Activated T-helper 1 cell treated with anti-CD3 and anti-CD28 coated beads, Interleukin-12 subunit alpha, Interleukin-12 subunit beta, Interleukin-2, Interleukin-4 antibody, amounts not matched to agents 30 ng/mL and 10 ng/mL and 1 ng/mL, durations not matched to agents 14 hours and 24 hours and 36 hours (primary cell): ENCODE measurements at places on chromosomes 4 and X. TPM values are rescaled to one million over a fixed set of nuclear protein-coding genes. Genes with fewer than 3 reads are reported as not detected.

DNA sequence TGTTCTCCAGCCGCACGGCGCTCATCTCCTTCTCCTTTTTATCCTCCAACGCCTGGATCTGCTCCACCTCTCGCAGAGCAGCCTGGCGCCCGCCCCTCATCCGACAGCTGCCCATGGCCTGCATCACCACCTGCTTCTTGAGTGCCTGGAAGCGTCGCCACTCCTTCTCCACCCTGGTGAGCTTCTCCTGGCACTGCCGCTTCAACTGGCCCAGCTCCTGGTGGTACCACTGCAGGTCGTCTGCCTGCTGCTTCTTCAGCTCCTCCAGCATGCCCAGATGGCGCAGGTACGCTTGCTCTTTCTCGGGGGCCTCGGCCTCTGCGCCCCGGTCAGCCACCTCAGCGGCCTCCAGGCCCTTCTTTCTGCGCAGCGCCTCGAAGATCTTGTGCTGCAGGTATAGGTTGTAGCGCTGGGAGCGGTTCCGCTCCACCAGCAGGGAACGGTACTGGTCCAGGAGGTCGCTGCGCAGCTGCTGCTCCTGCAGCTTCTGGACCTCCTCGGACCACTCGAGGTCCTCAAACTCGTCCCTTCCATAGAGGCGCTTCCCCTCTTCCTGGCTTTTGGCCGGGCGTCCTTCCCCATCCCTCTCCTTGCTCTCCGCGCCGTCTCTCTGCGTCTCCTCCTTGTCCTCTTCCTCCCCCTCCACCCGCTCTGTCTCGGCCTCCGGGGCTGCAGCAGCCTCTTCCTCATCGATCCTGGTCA, 1.2 kb upstream of the TADA2B start:
- H3K4me3 ChIP-seq: peak overlapping the region; percentile 81
- H3K4me1 ChIP-seq: peaks cover 43% of the 10 kb centered on the region

DNA sequence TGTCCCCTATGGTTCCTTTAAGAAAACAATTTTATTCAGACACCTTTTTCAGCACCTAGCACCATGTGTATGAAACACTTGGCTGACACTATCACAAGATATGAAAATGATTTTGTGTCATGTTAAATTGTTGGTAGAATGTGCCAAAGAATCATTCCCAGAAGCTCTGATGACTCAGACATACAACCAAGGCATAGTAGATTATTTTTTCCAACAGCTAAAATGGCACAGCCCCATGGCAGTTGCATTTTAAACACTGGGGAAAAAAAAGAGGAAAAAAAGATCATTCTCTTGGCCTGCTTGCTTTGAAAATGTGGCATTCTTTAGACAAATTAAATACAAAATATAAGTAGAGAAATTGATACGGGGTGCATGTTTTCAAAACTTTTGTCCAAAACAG, 230.2 kb downstream of the NLGN4X start:
- H3K36me3 ChIP-seq: no peaks in the 10 kb centered on the region
- H3K27me3 ChIP-seq: no peaks in the 10 kb centered on the region
- DNase-seq: no peak
- no peak overlapping the region for H3K27ac ChIP-seq
- no peaks in the 10 kb centered on the region for H3K4me1 ChIP-seq

PCDH7 gene
- not detected in 2 replicates for total RNA-seq

MAGEA2 gene
- not detected in 2 replicates for total RNA-seq

GRCh38 chr4:87931932-87932331, 43.6 kb upstream of the SPP1 start:
- no peak for DNase-seq
- H3K4me1 ChIP-seq: no peaks in the 10 kb centered on the region
- peaks cover 1% of the 10 kb centered on the region for H3K27me3 ChIP-seq

DNA sequence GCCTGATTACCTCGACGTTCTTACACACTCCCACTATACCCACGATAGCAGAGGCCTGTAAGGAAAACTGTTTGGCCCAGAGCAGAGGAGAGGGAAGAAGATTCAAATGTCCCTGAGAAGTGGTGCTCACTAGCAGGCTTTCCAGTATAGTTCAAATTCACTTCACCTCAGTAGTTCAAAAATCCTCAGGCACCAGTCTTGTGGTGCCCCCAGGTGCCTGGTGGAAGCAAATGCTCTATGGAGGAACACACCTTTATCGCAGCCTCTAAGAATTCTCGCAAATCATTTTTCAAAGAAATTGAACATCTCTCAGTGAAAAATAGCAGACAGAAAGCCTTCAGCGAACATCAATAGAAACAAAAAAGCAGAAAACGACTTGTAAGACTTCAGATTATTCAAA, 12.2 kb upstream of the MTMR1 start:
- no peak overlapping the region for H3K27ac ChIP-seq
- no peaks in the 10 kb centered on the region for H3K36me3 ChIP-seq
- peaks cover 5% of the 10 kb centered on the region for H3K4me1 ChIP-seq
- H3K27me3 ChIP-seq: peaks cover 2% of the 10 kb centered on the region
- H3K4me3 ChIP-seq: no peak overlapping the region
- no peak for DNase-seq

DMRTC1 gene
- not detected in 2 replicates for total RNA-seq

- peak overlapping the region; percentile 73 for H3K4me3 ChIP-seq
- H3K36me3 ChIP-seq: peaks cover 10% of the 10 kb centered on the region
- no peaks in the 10 kb centered on the region for H3K27me3 ChIP-seq
- H3K4me1 ChIP-seq: peaks cover 52% of the 10 kb centered on the region
- peak overlapping the region; percentile 95 for H3K27ac ChIP-seq
- no peak for DNase-seq
Measured at GRCh38 chr4:122687531-122688061, 44.9 kb upstream of the BBS12 start.

KIT gene
- 0.17 and 0.41 TPM in 2 replicates for total RNA-seq

CFAP99 gene
- total RNA-seq: not detected in 2 replicates

GRCh38 chr4:5399790-5400421, 308.5 kb downstream of the EVC2 start:
- no peak overlapping the region for H3K27ac ChIP-seq
- H3K4me3 ChIP-seq: no peak overlapping the region
- no peaks in the 10 kb centered on the region for H3K4me1 ChIP-seq
- no peaks in the 10 kb centered on the region for H3K36me3 ChIP-seq
- H3K27me3 ChIP-seq: no peaks in the 10 kb centered on the region
- no peak for DNase-seq

- no peak overlapping the region for H3K27ac ChIP-seq
- H3K4me1 ChIP-seq: peaks cover 20% of the 10 kb centered on the region
- DNase-seq: no peak
- no peak overlapping the region for H3K4me3 ChIP-seq
- no peaks in the 10 kb centered on the region for H3K27me3 ChIP-seq
Measured at GRCh38 chrX:110245011-110245410, 72.9 kb downstream of the AMMECR1 start.

RAB9B gene
- total RNA-seq: 0.18 and 0.37 TPM in 2 replicates

DNA sequence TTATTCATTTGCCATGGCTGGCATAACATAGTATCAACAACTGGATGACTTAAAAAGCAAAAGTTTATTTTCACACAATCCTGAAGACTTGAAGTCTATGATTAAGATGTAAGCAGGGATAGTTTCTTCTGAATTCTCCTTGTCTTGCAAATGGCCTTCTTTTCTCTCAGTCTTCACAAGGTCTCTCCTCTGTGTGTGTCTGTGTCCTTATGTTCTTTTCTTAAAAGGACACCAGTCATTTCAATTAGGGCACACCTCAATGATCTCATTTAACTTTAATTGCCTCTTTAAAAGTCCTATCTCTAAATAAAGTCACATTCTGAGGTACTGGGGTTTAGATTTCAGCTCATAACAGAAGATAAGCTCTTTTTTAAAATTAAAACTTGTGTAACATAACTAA, 399.7 kb downstream of the PABPC4L start:
- no peak overlapping the region for H3K27ac ChIP-seq
- H3K4me3 ChIP-seq: no peak overlapping the region
- no peaks in the 10 kb centered on the region for H3K27me3 ChIP-seq
- no peaks in the 10 kb centered on the region for H3K36me3 ChIP-seq
- H3K4me1 ChIP-seq: no peaks in the 10 kb centered on the region
- no peak for DNase-seq

DNA sequence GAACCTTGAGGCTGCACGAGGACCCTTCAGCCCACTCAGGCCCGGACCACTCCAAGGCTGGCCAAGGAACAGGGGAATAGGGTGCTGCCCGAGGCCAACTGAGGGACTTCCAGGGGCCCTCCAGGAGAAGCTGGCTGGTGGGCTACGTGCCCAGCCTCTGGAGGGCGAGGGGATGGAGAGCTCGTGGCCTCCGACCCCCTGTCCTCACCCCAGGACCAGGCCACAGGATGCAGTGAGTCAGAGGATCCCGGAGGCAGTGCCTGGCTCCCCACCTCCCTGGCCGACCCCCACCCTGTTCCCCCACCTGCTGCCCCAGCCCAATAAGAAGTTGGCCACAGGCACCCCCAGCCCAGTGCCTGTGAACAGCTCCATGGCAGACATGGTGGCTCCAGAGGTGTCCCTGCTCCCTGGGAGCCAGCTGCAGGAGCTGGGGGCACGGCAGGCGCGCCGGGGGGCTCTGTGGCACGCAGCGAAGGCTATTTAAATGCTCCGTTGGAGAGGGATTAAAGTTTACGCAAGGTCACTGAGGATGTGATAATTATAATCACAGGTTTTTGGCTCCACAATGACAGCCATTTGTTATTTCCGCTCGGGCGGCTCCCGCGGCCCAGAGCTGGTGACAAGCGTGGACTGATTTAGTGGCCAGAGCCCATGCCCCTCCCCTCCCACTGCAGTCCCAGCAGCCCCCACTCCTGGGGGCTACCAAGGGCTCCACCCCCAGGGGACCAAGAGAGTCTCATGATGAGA, 95.7 kb upstream of the NKX1-1 start:
- H3K36me3 ChIP-seq: no peaks in the 10 kb centered on the region
- no peaks in the 10 kb centered on the region for H3K27me3 ChIP-seq
- H3K27ac ChIP-seq: no peak overlapping the region

- H3K4me3 ChIP-seq: peak overlapping the region; percentile 89
- DNase-seq: no peak
- H3K4me1 ChIP-seq: peaks cover 22% of the 10 kb centered on the region
- no peak overlapping the region for H3K27ac ChIP-seq
- H3K27me3 ChIP-seq: no peaks in the 10 kb centered on the region
- H3K36me3 ChIP-seq: peaks cover 11% of the 10 kb centered on the region
Measured at GRCh38 chrX:51894697-51895336, 1.4 kb downstream of the MAGED1 start.

- H3K4me3 ChIP-seq: no peak overlapping the region
- H3K27me3 ChIP-seq: no peaks in the 10 kb centered on the region
- H3K4me1 ChIP-seq: no peaks in the 10 kb centered on the region
- no peaks in the 10 kb centered on the region for H3K36me3 ChIP-seq
Measured at GRCh38 chrX:2566055-2566454, 65.3 kb upstream of the DHRSX start.

EIF1AX gene
- 107 TPM in 2 replicates for total RNA-seq

GRCh38 chr4:122759639-122760310, 27.3 kb downstream of the BBS12 start:
- no peak overlapping the region for H3K27ac ChIP-seq
- H3K36me3 ChIP-seq: peaks cover 4% of the 10 kb centered on the region
- no peak overlapping the region for H3K4me3 ChIP-seq
- peaks cover 14% of the 10 kb centered on the region for H3K27me3 ChIP-seq
- DNase-seq: no peak

GLRB gene
- not detected in 2 replicates for total RNA-seq

SPOCK3 gene
- not detected in 2 replicates for total RNA-seq

- H3K36me3 ChIP-seq: peaks cover 26% of the 10 kb centered on the region
- no peak for DNase-seq
- no peaks in the 10 kb centered on the region for H3K27me3 ChIP-seq
- no peak overlapping the region for H3K4me3 ChIP-seq
- H3K27ac ChIP-seq: peak overlapping the region; percentile 52
- peaks cover 38% of the 10 kb centered on the region for H3K4me1 ChIP-seq
Measured at GRCh38 chr4:102789317-102789717, 28.5 kb upstream of the MANBA start.

DNA sequence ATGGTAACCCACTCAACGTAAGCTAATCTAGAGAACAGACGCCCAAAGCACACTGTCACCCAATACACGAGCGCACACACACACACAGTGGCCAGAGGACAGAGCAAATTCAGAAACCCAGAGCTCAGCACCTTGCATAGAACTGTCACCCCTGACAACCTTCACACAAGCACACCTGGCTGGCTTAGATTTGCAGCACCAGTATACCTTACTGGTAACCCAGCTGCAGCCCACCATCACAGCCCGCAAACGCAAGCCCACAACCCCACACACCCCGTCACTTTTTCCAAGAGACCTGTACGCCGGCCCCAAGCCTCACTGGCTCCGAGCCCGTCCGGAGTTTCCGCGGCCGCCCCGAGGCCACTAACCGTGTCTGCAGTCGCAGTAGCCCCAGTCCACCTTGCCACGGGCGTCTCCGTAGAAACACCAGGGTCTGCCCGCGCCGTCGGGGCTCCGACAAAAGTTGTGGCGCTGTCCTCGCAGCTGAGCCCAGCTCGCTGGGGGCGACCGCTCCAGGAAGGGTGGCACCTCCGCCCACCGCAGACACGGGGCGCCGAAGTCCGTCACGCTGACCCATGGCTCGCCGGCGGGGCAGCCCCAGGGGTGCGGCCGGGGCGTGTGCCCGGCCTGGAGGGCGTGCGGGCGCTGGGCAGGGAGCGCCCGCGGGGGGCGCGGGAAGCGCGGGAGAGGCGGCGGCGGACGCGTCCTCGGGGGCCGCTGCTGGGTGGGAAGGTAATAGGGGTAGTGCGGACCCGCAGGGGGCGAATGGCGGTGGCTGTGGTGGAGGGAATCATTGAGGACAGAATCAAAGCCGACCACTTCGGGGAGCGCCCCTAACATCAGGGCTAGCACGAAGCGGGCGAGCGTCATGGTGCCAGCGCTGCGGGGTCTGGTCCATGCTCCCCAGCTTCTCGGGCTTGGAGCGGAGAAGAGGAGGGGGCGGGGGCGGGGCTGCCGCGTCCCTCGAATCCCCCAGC, 664 bp downstream of the PRSS12 start:
- peak overlapping the region; percentile 73 for H3K27ac ChIP-seq
- H3K36me3 ChIP-seq: peaks cover 3% of the 10 kb centered on the region
- H3K4me3 ChIP-seq: peak overlapping the region; percentile 80
- peaks cover 16% of the 10 kb centered on the region for H3K4me1 ChIP-seq

HSPA4L gene
- total RNA-seq: 2.5 and 3.8 TPM in 2 replicates

SSX2B gene
- not detected in 2 replicates for total RNA-seq

DNA sequence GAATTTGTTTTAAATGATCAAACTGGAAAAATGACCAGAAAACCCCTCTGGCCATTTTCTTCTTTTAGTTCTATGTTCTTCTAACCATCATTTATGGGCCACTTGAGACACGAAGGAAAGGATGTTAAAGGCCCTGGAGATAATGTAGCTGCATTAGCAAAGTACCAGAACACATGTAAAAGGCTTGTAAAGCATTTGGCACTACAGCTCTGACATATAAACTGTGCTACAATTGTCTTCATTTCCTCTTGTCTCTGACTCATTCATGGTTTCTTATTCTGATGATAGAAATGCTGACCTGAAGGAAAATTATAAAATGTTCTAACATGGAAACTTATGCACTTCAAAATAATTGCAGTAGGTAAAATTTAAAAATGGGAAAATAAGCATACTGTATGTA, 388.7 kb downstream of the FAT4 start:
- H3K4me3 ChIP-seq: no peak overlapping the region
- H3K4me1 ChIP-seq: no peaks in the 10 kb centered on the region
- no peak for DNase-seq
- no peaks in the 10 kb centered on the region for H3K27me3 ChIP-seq

DNA sequence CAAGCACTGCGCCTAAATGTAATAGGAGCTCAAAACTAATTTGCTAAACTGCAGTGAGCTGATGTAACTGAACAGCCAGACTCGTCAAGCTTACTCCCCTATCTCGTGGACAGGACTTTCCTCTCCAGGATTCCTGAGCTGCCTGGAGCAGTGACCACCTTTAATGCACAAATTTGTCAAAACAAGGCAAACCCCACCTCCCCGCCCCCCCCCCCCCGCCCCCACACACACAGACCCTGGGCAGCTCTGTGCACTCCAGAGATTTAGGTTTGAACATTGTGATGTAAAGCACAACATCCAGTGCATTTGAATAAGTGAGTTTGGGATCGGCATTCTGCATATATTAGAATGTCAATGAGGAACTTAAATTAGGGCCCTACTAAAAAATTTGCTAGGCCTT, 77.7 kb upstream of the DHX15 start:
- no peak overlapping the region for H3K4me3 ChIP-seq
- H3K27me3 ChIP-seq: peaks cover 7% of the 10 kb centered on the region
- no peaks in the 10 kb centered on the region for H3K36me3 ChIP-seq
- DNase-seq: no peak
